ENCODE measurements at places on chromosomes 7 and 10.
A peak's percentile ranks its signal among the peaks of the same experiment; 100 is the strongest.

DNA sequence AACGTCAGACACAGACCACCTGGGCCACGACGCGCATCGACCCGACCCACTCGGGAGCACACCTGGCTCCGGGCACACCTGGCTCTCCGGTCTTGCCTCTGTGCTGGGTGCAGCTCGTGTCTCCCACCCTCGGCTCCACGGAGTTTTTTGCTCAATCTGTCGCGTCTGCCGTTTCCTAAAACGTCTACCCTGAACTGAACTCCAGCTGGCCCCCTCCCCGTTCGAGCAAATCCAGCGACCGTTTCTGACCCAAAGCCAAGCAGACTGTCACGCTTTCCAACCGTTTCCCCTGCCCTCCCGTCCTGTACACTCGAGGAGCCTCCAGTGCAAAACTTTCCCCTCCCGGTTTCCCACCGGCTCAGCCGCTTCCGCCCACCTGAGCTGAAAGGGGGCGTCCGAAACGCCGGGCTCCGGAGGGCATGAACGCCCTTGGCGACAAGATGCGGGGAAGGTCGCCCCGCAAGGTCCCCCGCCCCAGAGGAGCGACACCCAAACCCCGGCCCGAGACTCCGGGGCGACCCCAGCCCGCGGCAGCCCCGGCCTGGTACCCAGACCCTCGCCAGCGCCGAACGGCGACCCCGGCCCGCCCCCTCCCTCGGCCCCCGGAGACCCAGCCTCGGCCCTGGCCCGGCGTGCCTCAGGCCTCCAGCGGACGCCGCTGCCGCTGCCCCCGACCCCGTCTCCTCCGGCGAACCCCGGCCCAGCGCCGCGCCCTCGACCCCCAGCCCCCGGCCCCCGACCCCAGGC lies 557 bp downstream of the CYTH3 start:
- DNase-seq: no peak

DNA sequence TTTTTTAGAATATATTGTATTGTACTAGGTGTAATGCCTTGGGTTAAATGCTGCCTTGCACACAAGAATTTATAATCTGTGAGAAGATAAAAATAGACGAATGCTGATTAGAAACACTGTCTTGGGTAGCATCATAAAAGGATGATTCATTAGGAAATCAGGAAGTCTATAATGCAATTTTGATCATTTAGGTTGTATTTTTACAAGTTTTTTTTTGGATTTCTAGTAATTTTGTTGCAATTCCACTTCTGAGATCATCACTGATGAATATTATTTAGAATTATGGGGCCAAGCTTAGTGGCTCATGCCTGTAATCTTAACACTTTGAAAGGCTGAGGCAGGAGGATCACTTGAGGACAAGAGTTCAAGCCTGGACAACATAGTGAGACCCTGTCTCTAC lies 29.6 kb downstream of the WBP1L start:
- DNase-seq: no peak

- DNase-seq: no peak
Measured at GRCh38 chr10:119303886-119304285, 96.5 kb downstream of the GRK5 start.

GRCh38 chr10:108783897-108784296 lies 1139.4 kb downstream of the XPNPEP1 start:
- DNase-seq: peak; percentile 57

DNA sequence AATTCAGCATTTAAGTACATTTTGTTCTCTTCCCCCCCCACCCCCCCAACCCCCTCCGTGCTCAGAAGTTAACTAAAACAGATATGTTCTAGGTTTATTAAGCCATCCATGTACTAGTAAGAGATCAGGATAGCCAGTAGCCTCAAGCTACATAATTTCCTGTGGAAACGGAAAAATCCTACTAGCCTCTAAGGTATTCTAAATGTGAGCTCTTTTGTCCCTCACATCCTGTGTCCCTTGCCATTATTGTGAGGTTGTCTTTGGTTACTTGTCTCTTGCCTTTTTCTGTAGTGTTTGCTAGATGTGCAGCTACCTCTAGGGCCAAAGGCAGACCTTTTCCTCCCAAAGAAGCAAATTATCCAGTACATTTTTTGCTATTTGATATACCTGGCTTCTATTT lies 92.1 kb downstream of the BTRC start:
- no peak for DNase-seq

DNA sequence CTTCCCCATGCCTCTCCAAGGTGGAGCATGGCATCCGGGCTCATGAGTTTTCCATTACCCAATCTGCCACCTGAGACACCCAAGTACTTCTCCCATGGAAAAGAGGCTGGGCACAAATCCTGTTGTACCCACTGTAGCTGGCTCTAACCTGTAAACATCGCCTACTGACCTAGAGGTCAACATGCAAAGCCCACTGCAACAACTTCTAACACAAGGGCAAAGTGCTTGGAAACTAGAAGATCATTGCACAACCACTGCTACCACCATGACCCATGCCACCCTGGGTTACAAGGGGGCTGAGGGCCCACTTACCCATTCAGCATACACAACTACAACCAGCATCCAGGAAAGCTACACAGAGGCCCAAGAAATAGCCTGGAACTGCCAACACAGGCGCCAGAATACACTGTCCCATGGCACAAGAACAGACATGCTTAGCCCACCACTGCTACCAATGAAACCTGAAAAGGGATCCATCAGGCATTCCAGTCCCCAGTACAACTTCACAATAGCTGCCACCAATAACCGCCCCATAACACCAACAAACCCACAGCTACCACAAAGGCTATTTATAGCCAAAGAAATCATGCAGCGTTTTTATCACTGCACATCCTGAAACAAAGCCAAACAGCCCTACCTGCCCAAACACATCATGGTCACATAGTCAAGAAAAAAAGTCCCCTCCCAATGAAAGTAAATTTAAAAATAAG lies 63.4 kb downstream of the RNF32 start:
- no peak for DNase-seq

DNA sequence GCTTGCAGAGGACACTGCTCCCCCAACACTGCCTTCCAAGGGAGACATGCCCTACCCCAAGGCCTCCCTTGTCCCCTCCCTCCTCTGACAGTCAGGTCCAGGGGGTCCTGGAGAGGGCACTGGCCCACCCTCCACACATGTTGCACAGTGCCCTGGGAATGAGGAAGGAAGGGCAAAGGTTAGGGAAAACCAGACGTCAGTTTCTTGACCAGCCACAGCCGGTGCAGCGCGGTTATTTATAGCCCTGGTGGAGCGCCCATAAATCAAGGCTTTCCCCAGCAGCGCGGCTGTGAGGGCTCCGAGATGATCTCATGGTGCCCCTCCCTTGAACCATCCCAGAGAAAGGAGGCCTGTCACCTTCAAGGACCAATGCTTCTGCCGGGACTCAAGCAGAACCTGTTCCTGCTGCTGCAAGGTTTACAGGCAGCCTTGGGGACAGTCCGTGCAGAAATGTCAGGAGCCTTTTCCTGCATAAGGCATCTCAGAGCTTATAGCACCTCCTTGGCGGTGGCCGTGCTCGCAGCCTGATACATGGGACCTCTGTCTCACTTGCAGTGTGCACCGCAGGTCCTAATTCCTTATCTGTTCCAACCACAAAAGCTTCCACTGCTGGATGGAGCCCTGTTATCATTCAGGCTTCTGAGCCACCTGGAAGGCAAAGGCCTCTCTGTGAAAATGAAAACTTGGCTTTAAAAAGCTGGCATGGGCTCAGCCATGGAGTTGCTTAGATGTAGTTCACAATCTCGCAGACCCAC lies 127.3 kb downstream of the LHPP start:
- DNase-seq: no peak

DNA sequence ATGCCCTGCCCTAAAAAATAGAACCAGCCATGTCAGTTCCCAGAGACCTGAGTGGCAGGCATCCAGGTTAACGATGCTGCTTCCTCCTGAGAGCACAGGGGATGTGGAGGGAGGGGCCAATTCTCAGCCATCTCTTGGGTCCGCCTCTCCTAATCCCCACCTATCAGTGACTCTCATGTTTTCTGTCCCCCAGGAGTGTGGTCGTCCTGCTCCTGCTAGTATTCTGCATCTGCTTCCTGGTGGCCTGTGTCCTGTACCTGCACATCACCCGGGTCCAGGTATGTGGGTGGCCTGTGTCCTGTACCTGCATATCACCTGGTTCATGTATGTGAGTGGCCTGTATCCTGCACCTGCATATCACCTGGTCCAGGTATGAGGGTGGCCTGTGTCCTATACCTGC lies 105.3 kb downstream of the ADCY1 start:
- DNase-seq: no peak

GRCh38 chr7:107070710-107071109 lies 26.2 kb downstream of the PRKAR2B start:
- DNase-seq: no peak

- peak; percentile 93 for DNase-seq
Measured at GRCh38 chr10:13724484-13724883, 137.7 kb downstream of the PRPF18 start.

- no peak for DNase-seq
Measured at GRCh38 chr7:35374858-35375257, 121.0 kb upstream of the TBX20 start.

- DNase-seq: no peak
Measured at GRCh38 chr7:102222445-102222844, 64.2 kb upstream of the SH2B2 start.

GRCh38 chr10:29120216-29120615 lies 168.7 kb upstream of the LYZL1 start:
- DNase-seq: no peak

DNA sequence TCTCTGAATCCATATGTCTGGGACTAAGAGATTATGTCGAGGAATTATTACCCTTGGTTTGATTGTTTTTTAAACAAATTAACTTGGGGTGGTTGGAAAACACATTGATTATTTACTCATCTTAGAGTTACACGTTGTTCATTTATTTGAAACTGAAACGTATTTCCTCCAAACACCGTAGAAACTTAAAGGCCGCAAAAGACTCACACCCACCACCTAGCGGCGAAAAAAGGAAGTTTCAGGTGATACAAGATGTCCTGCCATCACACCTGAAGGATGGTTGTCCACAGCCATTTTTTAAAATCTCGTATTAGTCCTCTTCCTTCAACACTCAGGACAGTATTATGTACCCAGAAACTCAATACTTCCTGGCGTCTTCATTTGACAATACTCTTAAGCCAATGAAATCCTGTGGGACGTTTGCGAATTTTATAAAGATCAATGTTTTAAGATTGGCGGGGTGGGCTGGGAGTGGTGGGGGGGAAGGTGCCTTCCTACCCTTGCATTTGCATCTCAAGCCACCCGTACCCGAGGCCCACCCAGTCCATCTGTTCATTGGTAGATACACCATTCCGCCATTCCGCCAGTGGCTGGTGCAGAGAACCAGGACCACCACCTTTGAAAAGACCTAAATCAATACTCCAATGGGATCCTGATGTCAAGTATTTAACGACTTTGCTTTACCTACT lies 1.4 kb upstream of the LCOR start:
- peak; percentile 40 for DNase-seq

GRCh38 chr10:69839696-69840345 lies 38.1 kb downstream of the COL13A1 start:
- DNase-seq: no peak

DNA sequence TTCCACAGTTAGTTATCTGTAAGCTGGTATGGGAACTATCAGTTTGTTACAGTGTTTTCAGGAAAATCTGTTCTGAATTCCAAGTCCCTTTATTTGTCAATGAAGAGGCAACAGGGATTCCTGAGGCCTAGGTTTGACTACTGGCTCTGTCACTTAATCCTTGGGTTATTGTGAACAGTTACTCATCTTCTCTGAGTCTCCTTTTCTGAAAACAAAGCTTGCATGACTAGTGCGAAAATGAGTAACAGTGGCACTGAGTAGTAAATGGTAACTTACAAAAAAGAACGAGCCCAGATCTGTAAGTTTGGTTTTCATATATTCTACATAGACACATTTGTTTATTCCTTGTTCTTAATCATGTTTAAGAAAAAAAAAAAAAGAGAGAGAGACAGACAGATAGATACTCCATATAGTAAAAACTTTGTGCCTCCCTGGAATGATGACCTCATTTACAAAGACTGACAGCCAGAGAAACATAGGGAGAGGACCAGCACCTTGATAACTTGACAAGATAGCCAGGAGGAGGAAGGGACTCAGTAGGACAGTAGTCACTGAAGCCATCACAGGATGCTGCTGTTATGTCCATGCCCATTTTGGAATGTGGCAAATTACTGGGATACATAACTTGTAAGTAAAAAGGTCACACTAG lies 1.9 kb downstream of the MRPS33 start:
- no peak for DNase-seq

GRCh38 chr10:3838460-3839437 lies 53.7 kb upstream of the KLF6 start:
- DNase-seq: no peak

- DNase-seq: no peak
Measured at GRCh38 chr7:157819455-157819807, 482.6 kb downstream of the DNAJB6 start.

GRCh38 chr10:96513305-96513697 lies 425 bp downstream of the TLL2 start:
- DNase-seq: no peak

- DNase-seq: no peak
Measured at GRCh38 chr7:135246191-135246825, 12.7 kb downstream of the STRA8 start.
